ENCODE measurements at places on chromosomes 5 and 9. TPM values are rescaled to one million over a fixed set of nuclear protein-coding genes. Genes with fewer than 3 reads are reported as not detected.

Gene C9orf43
- polyA plus RNA-seq: 0.89 TPM

- H3K27me3 ChIP-seq: no peaks in the 10 kb centered on the region
- H3K4me3 ChIP-seq: no peak overlapping the region
- peak; percentile 77 for DNase-seq
- H3K27ac ChIP-seq: peak overlapping the region; percentile 88
- H3K36me3 ChIP-seq: no peaks in the 10 kb centered on the region
- H3K4me1 ChIP-seq: peaks cover 38% of the 10 kb centered on the region
Measured at GRCh38 chr5:153551537-153552079, 61.1 kb downstream of the GRIA1 start.

DNA sequence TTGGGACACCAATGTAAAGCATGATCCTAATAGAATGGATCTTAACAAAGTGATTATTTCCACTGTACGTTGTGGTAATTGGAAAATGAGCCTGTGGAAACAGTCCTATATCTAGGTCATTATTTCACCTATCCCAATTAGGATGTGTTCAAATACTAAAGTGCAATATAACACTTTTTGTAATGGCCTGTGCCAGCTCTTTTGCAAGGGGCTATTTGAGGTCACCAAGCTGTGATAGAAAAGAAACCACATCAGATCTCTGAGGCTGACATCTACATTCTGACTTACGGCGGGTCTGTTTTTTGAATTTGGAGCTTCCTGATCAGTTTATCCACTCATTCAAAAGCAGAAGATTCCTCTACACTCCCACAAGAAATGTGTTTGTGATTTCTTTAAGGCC lies 150.0 kb downstream of the TLE1 start:
- no peak for DNase-seq
- H3K4me1 ChIP-seq: peaks cover 2% of the 10 kb centered on the region
- no peak overlapping the region for H3K27ac ChIP-seq
- H3K36me3 ChIP-seq: no peaks in the 10 kb centered on the region

DNA sequence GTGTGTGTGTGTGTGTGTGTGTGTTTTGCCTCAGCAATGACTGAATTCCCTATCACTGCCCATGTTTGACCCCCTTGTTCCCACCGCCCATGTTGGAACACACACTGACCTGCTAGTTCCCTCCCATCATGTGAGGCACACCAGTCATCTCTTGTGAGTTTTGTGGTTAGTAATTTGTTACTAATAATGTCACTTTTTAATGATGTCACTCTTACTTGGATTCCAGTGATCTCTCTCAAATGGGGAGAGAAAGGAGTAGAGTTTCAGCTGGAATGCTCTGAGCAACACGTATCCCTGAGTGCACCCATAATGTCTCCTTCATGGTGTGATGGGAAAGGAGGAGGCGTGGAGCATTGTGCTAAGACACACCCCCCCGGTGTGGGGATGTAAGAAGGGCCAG lies 172.6 kb downstream of the SH3GL2 start:
- DNase-seq: no peak
- H3K4me1 ChIP-seq: no peaks in the 10 kb centered on the region
- no peaks in the 10 kb centered on the region for H3K27me3 ChIP-seq
- H3K4me3 ChIP-seq: no peak overlapping the region
- H3K27ac ChIP-seq: no peak overlapping the region

DNA sequence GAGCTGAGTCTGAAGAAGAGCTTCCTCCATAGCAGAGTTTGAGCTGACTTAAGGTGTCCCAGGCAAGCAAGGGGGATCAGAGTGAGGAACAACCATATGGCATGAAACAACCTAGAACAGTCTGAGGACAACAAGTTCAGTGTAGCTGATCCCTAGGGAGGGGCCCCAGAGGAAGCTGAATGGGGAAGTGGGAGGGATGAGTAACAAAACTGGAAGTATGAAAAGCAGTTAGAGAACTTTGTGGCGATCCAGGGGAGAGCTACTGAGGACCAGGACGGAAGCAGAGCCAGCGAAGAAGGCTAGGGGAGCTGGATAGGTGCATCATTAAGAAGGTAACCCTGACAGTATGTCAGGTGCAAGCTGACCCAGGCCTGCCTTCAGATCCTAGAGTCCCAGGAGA lies 580.8 kb downstream of the BNC2 start:
- H3K36me3 ChIP-seq: no peaks in the 10 kb centered on the region
- peaks cover 3% of the 10 kb centered on the region for H3K27me3 ChIP-seq
- no peaks in the 10 kb centered on the region for H3K4me1 ChIP-seq

Data from keratinocyte (primary cell).